ENCODE measurements at places on chromosomes 16 and 17. TPM values are rescaled to one million over a fixed set of nuclear protein-coding genes. Genes with fewer than 3 reads are reported as not detected.

MARVELD3 gene
- total RNA-seq, result not detected

GRCh38 chr16:200388-200787, 20.1 kb downstream of the HBQ1 start:
- no peak for DNase-seq

TBC1D3E gene
- not detected for total RNA-seq

DNA sequence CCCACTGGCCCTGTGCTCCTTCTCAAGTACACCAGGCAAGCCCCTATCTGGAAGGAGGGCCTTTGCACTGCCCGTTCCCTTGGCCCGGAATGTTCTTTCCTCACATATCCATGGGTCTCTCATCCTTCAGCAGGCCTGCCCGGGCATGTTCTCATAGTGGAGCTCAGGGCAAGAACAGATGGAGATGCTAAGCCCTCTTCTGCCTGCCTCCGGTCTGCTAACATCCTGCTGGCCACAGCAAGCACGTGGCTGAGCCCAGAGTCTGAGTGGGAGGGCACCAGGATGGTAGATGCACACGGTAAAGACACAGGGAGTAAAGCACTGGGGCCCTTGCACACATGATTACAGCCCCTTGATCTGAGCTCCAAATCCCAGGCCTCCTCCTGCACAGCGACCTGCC, 19.8 kb upstream of the ANKRD40CL start:
- no peak for DNase-seq

DNA sequence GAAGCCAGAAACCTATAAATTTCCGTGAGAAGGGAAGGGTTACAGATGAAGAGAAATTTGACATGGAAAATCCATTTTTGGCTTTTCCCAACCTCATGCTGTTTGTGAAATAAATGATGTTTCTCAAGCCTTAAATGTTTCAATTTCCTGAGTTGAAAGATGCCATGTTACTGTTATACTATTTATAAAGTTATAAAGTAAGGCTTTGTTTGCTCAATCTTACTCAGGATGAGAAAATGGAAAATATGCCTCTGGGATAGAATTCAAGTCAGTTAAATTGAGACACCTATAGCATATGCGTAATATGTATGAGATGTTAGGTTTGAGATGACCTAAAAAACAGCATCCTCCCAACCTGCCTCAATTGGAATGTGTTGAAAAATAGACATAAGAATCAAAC, 19.9 kb upstream of the FAM20A start:
- DNase-seq, result no peak

DNA sequence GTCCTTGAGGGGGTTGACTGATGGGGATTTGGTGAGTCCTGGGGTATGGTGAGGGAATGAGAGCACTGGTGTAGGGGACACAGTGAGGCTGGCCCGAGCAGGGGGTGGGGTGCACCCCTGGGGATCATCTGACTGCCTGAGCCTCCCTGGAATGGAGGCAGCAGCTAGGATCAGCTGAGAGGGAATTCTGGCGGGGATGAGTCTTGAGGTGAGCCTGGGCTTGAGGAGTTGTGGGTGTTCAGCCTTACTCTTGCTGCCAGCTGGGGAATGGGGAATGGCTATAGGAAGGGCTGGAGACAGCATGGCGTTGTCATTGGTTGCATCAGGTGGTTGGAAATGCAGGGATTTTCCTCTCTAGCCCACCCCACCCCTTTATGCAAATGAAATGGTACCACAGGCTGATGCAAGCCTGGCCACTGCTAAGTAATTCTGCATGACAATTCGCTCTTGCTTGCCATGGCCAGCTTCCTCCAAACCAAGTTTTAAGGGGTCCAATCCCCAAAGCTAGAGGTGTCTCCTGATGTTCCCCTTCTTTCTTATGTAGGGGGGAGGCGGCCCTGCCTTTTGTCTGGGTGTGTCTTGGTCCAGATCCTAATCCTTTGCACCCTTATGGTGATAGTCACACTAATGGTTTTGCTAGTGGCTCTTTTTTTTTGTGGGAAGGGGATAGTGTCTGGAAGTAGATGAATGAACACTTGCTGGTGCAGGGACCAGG, 7.5 kb downstream of the NFE2L1 start:
- no peak for DNase-seq

- peak; percentile 56 for DNase-seq
Measured at GRCh38 chr17:83191388-83192160, 112.2 kb downstream of the METRNL start.

TPSB2 gene
- 12.5 TPM for total RNA-seq

NDUFB10 gene
- total RNA-seq, result 583 TPM

DNA sequence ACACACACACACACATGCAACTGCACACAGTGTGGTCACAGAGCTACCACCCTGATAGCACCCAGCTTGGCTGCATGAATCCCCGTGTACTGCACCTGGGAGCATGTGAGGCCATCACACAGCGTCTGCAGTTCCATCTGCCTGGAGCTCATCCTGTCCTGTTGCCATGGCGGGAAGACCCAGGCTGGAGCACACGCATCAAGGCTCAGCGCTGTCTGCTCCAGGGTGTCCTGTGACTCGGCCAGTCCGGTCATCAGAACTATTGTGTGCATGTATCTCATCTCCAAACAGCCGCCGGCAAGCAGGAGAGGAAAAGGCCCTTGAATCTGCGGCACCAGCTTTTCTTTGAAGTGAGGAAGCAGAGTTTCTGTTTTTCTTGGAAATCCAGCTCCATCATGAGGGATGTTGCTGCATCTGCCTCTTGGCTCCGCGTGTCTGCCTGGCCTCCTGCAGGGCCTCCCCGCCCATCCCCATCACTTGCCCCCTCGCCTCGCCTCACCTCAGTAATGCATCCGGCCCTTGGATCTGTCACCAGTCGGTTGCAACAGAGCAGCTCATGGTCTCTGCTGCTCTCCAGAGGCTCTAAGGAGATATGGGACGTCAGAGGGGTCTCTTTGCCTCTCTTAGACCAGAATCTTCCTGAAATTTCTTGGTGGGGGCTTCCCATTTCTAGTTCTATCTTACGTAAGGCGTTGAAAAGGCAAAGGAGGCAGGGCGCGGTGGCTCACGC, 23.7 kb downstream of the CACNG4 start:
- no peak for DNase-seq

DNA sequence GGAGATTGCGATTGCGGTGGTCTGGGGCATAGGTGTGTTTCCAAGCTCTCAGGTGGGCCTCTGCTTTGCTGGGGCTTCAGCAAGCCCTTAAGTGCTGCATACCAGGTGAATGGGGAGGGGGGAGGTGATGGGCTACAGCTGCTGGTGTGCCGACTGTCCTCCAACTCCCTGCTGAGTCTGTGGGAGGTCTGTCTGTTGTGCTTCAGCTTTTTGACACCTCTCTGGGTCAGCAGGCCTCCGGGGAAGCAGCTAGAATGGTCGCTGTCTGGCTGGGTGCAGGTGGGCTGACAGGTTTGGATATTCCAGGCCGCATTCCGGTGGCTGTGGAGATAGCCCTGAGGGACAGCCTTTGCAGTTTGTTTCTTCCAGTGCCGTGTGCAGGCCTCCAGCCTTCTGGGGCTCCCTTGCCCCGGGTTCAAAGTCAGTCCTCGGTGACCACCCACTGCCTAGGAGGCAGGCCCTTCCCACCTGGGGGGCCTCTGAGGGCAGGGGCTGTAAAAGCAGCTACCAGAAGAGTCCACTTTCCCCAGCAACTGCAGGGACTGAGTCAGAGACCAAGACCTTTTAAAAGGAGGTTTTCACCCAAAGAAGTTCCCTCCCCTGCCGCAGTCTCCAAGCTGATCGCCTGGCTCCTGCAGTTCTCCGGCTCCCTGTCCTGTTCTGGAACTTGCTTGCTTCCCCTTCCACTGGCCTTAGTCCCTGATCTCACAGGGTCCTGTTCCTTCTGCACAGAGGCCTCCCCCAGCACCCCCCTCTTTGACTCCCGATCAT, 2.0 kb upstream of the TTYH2 start:
- DNase-seq, result no peak

DNA sequence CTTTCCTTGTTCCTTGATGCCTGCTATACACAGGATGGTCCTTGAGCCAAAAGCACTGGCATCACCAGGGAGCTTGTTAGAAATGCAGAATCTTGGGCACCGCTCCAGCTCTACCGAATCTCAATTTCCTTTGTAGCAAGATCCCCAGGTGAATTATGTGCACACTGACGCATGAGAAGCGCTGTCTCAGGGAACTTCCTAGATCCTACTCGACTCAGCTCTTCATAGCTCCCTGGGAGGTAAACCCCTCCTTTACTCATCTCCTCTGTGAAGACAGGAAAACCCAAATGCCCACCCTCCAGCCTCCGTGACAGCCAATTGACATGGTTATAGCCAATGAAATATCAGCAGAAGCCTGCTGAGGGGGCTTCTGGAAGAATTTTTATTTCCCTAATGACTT, 4.1 kb downstream of the USP31 start:
- no peak for DNase-seq

TEKT3 gene
- not detected for total RNA-seq

GRCh38 chr16:85587762-85588556, 25.2 kb upstream of the GSE1 start:
- no peak for DNase-seq

OR1G1 gene
- total RNA-seq, result not detected

HP gene
- total RNA-seq, result 52.7 TPM

GRCh38 chr17:81039854-81040758, 5.2 kb downstream of the BAIAP2 start:
- DNase-seq, result no peak

DNA sequence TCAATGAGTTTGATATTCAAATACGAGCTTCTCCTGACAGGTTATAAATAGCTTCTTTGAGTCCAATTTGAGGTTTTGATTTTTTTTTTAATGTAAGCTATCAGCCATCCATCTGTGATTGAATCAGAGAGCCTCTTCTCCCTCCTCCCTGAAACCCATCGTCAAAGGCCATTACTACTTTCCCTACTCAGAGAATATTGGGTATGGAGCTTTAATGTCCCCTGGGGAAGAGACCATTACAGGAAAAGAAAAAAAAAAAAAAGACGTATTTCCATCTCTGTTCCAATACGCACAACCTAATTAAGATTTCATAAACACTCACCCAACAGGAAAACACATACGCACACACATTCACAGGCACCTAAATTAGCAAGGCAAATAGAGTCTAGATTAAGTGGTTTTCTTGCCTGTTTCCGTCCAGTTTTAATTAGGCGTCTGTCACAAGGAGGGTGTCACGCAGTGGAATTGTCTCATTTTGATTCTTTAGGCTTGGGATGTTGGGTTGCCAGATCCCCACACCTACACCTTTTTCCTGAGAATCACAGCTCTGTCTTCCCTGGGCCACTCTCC, 194.3 kb upstream of the RPL38 start:
- DNase-seq, result no peak

GRCh38 chr17:7912927-7913524, 3.1 kb downstream of the RNF227 start:
- no peak for DNase-seq

- no peak for DNase-seq
Measured at GRCh38 chr17:66399441-66399840, 97.0 kb downstream of the PRKCA start.

DNA sequence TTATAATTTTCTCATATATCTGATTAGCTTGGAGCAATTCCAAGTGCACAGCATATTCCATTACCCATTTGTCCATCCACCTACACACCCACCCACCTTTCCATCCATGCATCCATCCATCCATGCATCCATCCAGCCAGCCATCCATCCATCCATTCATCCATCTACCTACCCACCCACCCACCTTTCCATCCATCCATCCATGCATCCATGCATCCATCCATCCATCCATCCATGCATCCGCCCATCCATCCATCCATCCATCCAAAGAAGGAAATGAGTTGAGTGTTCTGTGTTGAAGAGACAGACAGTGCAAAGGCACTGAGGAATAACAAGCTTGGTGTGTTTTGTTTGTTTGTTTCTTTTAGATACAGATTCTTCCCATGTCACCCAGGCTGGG, 78.7 kb upstream of the FAM20A start:
- no peak for DNase-seq

GRB7 gene
- total RNA-seq, result 3.4 TPM

USP32 gene
- 27.7 TPM for total RNA-seq

DNA sequence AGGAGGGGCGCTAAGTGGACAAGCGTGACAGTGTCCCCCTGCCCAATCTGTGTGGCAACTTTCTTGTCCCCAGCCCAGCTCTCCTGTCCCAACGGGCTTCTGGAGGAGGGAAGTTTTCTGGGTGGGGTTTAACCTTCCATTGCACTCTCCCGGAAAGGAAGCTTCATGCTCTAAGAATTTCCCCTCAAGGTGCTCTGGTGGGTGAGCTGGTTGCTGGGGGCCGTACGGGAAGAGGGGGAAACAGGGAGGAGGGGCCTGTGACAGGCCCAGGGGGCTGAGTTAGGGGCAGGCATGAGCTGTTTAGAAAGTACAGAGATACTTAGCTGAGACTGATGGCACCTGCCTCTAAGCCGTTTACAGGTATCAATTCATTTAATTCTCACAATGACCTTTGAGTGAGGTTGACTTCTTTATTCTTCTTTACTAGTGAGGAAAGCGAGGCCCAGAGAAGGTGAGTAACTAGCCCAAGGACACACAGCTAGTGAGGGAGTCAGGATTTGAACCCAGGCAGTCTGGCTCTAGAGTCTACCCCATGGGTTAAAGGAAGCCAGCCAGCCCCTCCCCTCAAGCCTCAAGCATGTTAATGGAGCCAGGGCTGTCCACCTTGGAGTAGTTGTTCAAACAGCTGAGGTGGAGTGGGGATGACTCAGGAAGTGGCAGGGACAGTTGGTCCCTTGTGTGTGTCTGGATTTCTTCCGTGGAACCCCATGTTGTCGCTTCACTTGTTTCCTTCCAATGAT, 18.9 kb downstream of the ADGRG1 start:
- no peak for DNase-seq

DNA sequence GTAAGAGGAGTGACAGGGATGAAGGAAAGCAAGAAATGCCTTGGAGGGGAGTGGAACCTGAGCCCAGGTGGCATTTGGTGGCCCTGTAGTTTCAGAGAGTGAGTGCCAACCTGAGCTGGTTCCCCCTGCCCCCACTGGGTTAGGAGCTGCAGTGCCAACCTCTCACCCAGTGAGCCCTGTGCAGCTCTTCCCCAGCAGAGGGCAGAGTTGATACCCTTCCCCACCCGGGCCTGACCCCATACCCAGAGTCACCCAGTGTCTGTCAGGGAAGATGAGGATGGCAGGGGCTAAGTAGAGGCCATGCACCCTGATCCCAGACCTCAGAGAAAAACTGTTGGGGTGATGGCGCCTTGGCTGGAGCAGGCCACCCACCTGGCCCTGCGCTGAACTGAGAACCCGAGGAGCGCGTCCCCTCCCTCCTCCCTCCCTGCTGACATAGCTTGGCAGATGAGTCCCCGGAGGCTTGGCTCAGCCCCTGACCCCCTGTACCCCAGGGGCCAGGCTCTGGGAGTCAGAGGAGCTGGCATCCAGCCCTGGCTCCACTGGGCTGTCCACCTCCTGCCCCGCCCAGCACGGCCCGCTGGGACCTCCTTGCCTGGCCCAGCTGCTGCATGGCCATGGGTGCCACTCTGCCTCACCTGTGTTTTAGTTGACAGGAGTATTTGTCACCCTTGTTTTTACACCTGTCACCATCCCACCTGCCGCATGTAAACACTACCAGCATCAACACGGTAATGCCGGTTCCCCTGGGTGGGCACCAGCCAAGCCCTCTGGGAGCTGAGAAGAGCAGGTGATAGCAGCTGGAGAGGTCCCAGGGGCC, 113.9 kb downstream of the AMFR start:
- DNase-seq, result no peak

- DNase-seq, result peak; percentile 36
Measured at GRCh38 chr16:83198977-83199376, 572.2 kb downstream of the CDH13 start.
